ENCODE measurements at places on chromosomes 3 and 15. TPM values are rescaled to one million over a fixed set of nuclear protein-coding genes. Genes with fewer than 3 reads are reported as not detected.

GRCh38 chr15:55197362-55197705, 593 bp upstream of the RSL24D1 start:
- DNase-seq = no peak

- DNase-seq = peak; percentile 61
Measured at GRCh38 chr3:56923526-56924224, 121.9 kb upstream of the ARHGEF3 start.

DNA sequence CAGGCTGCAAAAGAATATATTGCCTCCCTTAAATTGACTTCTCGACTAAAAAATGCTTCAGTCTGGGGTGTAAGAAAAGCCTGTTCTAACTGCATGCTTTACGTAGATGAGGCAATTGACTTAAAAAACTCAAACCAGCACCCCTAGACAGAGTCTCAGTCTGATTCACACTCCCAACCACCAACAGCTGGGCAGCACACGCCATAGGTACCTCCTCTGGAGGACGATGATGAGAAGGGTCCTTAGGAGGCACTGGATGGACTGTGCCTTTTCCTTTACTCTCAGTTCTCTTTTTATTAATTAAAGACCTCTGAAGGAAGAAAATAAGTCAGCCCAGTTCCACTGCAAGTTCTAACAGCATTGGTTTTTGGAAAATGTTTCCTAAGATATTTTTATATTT, 175.0 kb downstream of the PDZRN3 start:
- no peak for DNase-seq

DNA sequence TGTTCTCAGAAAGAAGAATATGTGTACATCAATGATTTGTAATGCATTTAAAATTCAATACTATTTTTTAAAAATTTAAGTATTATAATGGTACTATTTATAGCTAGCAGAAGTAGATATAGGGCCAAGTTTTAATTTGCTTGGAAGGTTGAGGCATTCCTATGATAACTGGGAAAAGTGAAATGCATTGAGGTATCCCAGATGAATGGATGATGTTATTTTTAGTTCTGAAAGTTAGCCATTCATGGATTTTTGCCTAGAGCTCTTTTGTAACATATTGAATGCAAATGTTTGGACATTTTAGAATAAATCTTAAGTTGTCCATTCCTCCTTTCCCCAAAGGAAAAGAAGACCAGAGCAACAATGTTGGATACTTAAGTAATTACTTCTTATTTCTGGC, 47.6 kb downstream of the GAP43 start:
- DNase-seq = no peak

DNA sequence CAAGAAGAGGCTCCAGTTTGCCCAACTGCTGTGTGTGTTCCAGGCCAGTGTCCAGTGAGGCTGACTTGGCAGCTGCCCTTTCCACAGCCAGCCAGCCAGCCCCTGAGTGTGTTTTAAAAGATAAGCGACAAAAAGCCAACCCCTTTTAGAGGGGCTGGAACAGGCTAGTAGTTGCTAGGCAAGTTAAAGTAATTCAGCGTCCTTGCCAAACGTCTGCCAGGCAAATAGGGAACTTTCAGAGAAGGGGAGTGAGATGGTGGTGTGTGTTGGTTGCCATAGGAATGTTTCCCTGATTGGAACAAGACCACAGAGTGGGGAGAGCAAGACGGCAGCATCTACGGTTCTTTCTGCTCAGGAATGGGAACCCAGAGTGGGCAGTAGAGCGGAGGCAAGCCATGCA, 86.3 kb downstream of the TMEM108 start:
- peak; percentile 21 for DNase-seq

DNA sequence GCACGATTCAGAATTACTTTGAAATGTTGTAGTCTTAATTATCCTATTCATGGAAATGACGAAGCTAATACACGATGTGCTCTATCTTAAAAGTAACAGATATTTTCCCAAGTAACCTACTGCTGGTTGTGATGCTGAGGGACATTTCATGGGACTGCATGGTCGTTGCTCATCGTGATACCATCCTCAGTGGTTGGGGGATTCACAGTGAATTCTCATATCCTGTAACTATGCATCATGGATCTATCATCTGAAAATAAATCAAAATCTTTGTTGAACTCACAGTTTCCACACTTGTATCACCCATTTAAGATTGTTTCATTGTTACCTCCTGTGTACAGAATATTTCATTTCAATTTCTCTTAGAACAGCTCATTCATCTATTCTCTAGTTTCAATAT, 84.7 kb downstream of the OPA1 start:
- DNase-seq = no peak

DNA sequence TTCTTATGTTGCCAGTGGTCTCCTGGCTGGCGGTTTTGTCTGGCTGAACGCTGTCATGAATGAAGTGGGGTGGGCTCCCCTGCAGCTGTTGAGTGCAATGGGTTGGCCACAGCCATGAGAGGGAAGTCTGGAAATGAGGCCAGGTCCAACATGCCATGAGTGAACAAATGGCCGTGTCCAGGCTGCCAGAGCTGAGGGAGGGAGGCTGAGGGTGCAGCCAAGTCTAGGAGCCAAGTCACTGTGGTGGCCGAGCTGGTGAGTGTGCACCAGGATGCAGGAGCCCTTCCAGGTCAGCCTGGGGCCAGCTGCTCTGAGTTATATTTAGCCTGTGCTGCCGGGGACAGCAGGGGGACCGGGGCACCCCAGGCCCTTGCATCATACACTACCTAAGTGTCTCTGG, 24.7 kb upstream of the PRR23E start:
- no peak for DNase-seq

- DNase-seq = no peak
Measured at GRCh38 chr3:58620421-58620820, 43.2 kb upstream of the FAM107A start.

DNA sequence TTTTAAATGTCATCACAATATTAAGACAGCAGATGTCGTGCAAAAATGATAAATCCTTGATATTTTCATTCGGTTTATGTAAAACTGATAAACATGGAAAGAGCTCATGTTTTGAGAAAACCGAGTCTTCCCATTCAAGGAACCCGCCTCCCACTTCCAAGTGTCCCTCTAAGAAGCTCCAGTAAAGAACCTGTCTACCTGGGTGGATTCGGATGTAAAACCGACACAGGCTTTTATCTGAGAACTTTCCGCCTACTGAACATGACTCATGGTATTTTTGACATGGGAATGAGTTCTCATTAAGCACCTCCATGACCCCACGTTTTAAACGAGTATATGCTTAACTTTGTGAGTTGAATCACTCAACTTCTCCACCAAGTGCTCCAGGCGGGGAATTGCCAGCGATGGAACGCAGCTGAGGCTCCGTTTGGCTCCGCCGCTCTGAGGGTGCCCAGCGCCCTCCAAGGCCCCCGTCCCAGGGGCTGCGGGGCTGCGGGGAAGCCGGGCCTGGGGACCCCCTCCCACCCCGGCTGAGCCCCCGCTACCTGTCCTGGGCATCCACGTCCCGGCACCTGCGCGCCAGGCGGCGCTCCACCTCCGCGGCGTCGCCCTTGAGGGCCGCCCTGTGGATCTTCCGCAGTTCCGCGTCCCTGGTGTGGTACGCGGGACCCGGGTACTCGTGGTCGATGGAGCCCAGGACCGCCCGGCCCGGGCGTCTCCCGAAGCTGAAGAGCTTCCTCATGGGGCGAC, 119.9 kb downstream of the LMLN start:
- DNase-seq = peak; percentile 11

DNA sequence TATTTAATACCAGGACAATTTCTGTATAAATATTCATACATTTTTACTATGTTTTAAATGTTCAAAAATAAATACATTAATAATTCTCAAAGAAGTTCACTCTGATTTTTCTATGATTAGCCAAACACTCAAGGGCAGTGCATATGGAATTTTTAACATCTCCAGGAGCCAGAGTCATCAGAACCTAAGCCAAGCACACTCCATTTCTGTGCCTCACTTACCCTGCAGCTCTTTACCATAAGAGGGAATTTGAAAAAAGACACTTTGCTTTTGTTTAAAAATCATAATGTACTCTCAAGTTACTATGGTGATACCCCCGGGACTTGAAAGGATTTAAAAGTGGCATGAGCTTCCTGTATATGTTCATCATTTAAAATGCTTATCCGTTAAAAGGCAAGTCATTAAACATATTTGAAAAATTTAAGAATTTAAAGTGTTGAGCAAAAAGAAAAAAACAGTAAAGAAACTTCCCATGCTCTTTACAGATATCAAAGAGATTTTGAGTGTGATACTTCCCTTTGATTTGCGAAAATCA, 747.4 kb upstream of the NECTIN3 start:
- no peak for DNase-seq

- no peak for DNase-seq
Measured at GRCh38 chr3:184748219-184749135, 36.6 kb upstream of the MAGEF1 start.

DNA sequence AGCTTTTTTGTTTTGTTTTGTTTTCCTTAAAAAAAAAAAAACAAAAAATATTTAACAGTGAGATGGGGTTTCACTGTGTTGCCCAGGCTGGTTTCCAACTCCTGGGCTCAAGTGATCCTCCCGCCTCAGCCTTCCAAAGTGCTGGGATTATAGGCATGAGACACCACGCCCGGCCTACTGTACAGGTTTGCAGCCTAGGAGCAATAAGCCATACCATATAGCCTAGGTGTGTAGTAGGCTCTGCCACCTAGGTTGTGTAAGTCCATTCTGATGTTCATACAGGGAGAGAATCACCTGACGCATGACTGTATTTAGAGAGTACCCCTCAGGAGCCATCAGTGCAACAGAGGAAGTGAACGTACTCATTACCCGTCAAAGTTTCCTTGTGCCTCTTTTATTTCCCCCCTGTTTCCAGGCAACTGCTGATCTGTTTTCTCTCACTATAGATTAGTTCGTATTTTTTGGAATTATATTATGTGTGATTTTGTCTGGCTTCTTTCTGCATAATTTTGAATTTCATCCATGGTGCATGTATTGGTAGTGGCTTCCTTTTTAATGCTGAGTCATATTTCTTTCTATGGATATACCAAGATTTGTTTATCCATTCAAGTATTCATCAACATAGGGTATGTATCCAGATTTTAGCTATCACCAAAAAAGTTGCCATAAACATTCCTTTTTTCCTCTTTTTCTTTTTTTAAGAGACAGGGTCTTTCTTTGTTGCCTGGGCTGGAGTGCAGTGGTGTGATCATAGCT, 9.9 kb downstream of the ACAD9 start:
- DNase-seq = no peak

DNA sequence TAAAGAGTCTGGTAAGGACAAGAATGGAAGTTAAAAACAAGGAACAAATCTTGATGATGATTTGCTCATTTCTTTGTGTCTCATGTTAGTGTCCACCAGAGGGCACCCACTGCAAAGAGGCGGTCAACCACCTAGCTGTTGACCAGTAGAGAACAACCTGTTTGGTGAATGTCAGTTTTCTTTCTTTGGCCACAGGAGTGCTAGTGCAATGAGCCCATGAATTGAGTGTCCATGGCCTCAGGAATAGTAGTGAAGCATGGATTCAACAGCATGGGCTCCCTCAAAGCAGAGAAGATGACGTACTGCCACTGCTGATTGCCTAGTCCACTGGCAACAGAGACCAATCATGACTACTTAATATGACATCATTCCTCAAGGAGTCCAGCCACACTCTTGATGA, 10.7 kb upstream of the CNTN6 start:
- no peak for DNase-seq

DNA sequence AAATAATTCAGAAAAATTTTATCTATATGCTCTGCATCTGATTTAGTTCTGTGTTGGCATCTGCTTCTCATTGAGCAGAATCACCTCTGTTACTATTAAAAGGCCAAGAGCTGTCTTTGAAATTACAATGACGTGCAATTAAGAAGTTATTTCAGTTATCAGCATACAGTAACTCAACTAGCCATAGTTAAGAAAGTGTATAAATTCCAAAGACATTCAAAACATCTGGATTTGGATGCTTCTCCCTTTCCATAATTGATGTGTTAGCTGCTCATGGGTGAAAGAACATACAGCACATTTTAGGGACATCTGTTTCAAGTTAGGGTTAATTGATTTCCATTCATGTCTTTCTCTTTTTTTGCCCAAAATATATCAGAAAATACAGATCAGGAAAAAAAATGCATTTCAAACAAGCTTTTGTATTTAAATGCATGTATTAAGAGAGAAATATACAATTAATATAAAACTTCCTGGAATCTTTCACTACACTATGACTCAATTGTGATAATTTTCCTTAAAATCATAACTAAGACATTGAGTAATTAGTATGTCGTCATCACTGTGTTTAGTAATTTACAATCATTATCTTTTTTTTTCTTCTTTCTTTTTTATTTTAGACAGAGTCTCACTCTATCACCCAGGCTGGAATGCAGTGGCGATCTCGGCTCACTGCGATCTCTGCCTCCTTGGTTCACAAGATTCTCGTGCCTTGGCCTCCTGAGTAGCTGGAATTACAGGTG, 82.7 kb upstream of the MBNL1 start:
- DNase-seq = no peak

GRCh38 chr3:125582707-125583106, 12.6 kb downstream of the OSBPL11 start:
- no peak for DNase-seq

- peak; percentile 85 for DNase-seq
Measured at GRCh38 chr15:101127506-101128076, 124.3 kb downstream of the CHSY1 start.

- DNase-seq = peak; percentile 56
Measured at GRCh38 chr3:150721285-150722130, 17.8 kb upstream of the ERICH6 start.

Gene ANKRD34C
- not detected for total RNA-seq

Gene PPCDC
- 21.1 TPM for total RNA-seq

Gene EOMES
- total RNA-seq = not detected

Gene HDAC11
- 11.3 TPM for total RNA-seq

Gene CAND2
- total RNA-seq = 2.1 TPM

All from LHCN-M2 (cell line).